ENCODE measurements at places on chromosomes 13 and 19. TPM values are rescaled to one million over a fixed set of nuclear protein-coding genes. Genes with fewer than 3 reads are reported as not detected.

DNA sequence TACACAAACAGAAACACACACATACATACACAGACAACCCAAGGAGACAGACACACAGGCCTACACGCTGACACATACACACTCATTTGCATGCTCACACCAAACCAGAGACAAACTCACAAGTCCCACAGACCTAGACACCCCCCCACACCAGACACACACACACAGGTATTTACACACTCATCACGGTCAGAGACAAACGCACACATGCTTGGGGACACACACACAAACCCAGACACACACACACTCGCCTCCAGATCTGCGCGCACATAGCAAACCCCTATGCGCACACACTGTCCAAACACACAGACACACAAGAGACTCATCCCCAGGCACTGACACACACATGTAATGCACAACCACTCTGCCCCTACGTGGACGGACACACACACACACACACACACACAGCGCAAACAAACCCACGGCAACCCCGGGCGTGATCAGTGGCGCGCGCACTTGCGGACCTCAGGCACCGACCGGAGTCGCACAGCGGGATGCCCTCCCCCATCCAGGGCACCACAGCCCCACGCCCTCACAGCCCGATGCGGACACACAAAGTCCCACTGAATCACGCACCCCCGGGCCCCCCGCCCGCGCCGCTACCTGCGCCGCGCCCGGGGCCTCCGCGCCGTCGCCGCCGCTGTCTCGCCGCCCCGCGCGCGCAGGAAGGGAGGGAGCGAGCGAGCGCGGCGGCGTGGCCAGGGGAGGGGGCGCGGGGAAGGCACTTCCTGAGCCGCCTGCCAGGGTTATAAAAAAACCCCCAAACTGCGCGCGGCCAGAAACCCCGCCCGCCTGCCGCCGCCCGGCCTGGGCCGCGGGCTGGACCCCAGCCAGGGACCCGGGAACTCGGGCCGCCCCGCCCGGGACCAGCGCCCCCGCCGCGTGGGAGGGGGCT, at the start of gene ADAMTS10:
TSS of gene ADAMTS10 (minus strand) at position 675 of the 895 bp plus-strand sequence. CDS start 5,005 bp downstream, outside the sequence.
- peak; percentile 39 for DNase-seq

DNA sequence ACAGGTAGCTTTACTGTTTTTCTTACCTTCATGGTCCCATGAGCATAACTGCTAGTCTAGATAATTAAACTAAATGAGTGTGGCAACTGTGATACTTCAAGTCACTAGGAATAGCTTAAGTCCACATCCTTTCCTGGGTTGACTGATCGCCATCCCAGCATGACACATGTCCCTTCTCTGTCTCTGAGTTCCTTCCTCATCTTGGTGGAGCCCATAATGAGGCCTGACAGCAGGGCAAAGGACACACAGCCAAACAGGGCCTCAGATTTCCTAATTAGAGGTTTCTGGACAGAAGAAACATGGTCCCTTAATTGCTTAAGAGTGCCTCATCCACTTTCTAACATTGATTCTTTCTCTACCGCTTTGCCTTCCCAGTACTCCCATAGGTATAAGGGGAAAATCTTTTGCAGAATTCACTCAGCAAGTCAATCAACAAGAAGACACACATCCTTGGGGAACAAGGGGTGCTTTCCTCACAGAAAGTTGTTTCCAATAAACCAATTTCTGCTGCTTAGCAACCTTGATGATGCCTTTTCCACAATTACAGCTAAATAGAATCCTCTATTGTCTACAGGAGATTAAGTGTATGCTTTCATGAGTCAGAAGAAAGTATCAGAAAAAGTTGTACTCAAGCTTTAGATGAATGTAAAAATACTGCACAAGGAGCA, 208.3 kb upstream of the SERP2 start:
- no peak for DNase-seq

GRCh38 chr13:111920932-111921705, 145.8 kb upstream of the SOX1 start:
- DNase-seq: no peak

GRCh38 chr19:38702278-38702677, 42.0 kb downstream of the CAPN12 start:
- no peak for DNase-seq

- peak; percentile 35 for DNase-seq
Observed at GRCh38 chr13:32585550-32586079, 637 bp upstream of the PDS5B start.

DNA sequence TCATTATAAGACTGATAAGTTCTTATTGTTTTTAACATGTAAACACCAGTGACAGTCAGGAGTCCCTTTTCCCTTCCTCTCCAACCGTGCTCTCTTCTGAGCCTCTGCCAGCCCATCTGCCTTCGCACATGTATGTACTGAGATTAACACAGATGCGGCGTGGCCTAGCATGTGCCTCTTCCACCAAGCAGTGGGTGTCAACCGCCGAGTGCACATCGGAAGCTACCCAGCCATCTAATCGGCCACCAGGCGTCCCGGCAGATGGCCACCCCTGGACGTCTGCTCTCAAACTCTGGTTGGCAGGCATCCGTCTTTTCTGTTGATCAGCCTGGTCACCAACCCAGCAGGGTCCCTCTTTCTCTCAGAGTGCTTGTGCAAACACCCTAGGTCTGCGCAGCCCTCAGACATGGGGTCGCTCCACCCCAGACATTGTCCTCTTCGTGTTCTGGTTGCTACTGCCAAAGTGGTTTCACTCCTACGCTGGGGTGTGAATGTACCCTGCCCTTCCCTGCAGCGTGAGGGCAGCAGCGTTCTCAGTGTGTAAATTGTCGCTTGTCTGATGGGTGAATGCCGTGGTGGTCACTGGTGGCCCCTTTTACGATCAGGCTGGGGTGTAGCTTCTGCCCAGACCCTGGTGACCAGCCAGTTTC, 57.7 kb upstream of the LDLR start:
- DNase-seq: no peak

DNA sequence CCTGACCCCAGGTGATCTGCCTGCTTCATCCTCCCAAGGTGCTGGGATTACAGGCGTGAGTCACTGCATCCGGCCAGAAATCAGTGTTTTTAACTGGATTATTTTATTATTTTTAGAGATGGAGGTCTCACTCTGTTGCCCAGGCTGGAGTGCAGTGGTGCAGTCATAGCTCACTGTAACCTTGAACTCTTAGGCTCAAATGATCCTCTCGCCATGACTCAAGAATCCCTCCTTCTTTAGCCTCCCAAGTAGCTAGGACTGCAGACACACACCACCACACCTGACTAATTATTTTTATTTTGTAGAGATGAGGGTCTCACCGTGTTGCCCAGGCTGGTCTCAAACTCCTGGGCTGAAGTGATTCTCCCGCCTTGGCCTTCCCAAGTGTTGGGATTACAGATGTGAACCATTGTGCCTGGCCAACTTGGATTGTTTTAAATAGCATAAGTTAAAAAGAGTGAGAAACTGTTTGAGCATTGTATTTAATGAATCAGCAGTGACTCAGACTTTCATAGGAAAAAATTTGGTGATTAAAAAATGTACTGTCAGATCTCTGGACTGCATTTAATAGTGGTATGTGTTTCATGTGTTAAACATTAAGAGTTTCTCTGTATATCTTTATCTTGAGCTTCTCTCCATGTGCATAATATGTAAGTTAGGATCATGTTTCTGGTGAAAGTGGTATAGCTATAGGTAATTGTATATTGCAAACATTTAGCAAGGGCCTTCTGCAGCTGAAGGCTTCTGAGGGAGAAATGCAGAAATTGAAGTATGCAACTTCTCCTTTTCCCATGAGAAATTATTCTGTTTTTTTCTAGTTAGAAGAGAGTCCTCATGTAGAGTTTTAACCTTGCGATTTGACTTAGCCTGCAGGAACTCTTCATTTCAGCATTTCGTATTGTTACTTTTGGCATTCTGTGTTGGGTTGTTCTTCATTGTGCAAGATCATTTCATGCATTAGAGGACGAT, 121.2 kb downstream of the PCCA start:
- no peak for DNase-seq

- DNase-seq: no peak
Observed at GRCh38 chr13:100835695-100836094, 161.1 kb upstream of the TMTC4 start.

DNA sequence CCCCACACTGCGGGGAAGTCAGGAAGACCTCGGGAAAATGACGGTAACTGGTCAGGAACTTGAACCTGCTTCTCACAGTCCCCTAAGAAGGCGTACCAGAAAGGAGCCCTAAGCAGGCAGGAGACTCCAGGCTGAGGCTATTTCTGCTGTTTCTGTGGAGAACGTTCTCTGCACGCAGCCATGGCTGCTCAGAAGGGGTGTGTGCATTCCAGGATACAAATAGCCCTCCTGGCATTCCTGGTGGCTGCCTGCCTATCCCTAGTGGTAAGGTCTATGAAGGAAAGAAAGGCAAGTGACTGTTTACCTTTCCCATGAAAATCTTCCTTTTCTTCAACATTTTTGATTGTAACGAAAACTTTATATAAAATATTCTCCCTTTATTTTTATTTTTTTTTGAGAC, 2.5 kb downstream of the SGCG start:
- DNase-seq: no peak

- no peak for DNase-seq
Observed at GRCh38 chr19:3338541-3339181, 27.7 kb upstream of the NFIC start.

DNA sequence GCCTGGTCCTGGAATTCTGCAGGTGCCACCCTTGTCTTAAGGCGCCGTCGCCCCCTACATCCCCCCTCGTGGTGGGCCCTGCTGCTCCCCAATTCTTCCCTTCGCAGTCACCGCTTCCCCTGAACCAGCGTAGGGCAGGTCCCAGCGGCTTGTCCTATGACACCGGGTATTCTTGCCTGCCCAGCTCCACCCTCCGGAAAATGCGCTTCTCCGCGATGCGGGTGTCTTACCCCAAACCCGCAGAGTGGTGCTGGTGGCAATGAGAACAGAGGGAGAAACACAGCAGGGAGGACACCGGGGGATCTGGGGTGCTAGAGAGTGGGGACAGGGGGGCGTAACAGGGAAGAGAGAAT, 9.0 kb downstream of the ZNF808 start:
- DNase-seq: no peak

GRCh38 chr19:13633109-13633508, 126.8 kb upstream of the CACNA1A start:
- DNase-seq: no peak

ZNF726 gene
- 0.68 TPM for polyA plus RNA-seq

PGLYRP2 gene
- 134 TPM for polyA plus RNA-seq

ZNF135 gene
- polyA plus RNA-seq: 0.31 TPM

THSD1 gene
- 1.7 TPM for polyA plus RNA-seq

WTIP gene
- polyA plus RNA-seq: 0.88 TPM

SPACA6 gene
- polyA plus RNA-seq: 1.2 TPM

ANKRD24 gene
- polyA plus RNA-seq: 0.31 TPM

NKPD1 gene
- polyA plus RNA-seq: not detected

IER2 gene
- 38.9 TPM for polyA plus RNA-seq

ZNF99 gene
- polyA plus RNA-seq: not detected
